Stimulated activated CD8-positive, alpha-beta memory T cell treated with anti-CD3 and anti-CD28 coated beads, Interleukin-4, amount 100 ng/mL, for 1 hour (primary cell): ENCODE measurements at places on chromosomes 1 and 21.

- no peak for DNase-seq
Observed at GRCh38 chr1:117886101-117886795, 43.2 kb downstream of the GDAP2 start.

DNA sequence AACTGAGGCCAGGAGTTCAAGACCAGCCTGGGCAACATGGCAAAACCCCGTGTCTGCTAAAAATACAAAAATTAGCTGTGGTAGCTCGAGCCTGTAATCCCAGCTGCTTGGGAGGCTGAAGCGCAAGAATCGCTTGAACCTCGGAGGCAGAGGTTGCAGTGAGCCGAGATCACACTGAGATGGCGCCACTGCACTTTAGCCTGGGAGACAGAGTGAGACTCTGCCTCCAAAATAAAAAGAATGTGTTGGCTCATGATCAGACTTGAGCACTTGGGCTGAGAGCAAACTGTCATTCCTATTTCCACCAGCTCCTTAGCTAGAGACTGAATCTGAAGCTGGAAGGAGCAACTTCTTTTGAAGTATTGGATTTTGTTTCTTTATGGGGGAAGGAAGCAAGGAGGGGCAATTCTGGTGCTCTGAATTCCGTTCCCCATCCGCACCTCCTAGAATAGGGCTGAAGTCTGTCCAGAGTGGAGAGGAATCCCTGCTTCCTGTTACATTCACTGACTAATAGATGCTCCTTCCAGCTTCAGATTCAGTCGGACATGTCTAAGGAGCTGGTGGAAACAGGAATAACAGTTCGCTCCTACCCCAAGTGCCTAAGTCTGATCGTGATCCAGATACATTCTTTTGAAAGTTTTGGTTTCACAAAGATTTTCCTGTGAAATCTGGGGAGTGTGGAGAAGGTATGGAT is 3.8 kb downstream of the ZNF672 start:
- DNase-seq, result no peak

DNA sequence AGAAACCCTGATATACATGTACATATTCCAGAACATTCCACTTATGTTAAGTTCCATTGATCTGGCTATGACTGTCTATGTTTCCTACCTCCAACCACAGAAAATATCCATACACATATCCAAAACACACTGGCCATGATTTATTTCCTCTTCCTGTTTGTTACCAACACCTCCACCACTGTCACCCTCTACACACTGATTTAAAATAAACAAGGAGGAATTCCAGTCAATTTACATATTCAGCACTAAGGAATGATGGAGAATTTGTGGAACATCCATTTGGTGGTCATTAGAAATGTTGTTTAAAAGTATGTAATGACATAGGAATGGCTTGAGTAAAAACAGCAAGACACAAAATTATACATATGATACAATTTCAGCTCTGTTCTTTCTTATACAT is 5.5 kb upstream of the STX6 start:
- DNase-seq, result no peak

GRCh38 chr21:26877018-26877417 is 31.8 kb upstream of the ADAMTS1 start:
- DNase-seq, result no peak

DNA sequence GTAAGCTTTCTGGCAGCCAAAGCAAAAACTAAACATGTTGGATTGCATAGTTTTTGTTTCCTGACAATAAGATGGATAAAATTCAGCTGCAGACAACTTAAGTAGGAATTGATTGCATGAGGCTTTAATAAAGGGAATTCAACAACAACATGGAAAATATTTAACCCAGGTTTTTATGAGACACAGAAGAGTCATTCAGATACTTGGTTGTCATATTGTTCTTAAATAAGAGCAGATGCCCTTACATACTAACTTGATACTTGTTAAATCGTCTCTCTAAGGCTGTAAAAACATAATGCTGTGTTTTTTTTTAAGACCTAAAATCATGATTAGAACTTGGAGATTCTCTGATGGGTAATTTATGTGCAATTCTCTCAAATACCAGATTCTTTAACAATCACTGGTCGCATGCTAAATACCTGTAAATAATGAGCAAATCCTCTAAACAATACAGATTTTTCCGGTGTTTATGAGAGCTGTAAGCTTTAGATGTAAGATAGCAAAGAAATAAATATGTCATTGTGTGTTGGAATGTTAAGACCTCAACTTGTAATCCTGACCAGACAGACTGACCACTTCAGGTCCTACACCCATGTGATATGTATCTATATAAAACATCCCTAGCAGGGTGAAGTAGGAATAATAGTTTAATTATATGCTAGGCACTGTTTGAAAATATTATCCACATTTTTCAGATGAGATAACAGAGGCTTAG is 37.8 kb upstream of the CD34 start:
- no peak for DNase-seq

- no peak for DNase-seq
Observed at GRCh38 chr1:214551436-214552173, at the start of gene PTPN14. PTPN14 (minus strand) TSS chr1:214551602; CDS start chr1:214464803, 86,799 bp downstream.

DNA sequence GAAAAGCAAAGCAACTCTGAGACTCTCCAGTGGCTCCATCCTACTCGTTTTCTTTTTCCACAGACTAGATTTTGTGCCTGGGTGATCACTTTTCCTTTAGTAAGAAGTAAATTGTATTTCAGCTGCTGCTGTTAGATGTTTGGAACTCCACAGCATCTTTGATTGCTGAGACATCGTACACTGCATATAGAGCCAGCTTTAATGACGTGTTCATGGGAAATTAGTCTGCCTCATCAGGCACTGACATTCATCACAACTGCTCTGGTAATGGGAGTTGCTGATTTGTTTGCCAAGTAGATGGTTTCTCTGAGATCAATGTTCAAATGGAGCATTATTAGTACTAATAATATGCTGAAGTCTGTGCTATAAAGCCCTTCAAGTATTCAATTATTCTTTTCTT is 573.8 kb upstream of the NR5A2 start:
- DNase-seq, result no peak

DNA sequence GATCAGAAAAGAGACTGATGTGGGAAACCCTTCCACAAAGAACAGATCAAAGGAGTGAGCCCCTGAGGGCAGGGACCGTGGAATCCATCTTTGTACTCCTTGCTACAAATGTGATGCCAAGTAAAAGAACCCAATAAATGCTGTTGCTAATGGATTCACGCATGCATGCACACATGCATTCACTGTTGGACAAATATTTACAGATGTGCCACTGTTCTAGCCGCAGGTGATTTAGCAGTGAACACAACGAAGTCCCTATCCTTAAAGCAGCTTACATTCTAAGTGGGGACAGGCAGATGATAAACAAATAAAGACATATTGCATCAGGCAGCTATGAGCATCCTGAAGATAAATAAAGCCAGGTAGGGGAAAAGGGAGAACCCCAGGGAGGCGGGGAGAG is 67.8 kb downstream of the ITPKB start:
- no peak for DNase-seq

DNA sequence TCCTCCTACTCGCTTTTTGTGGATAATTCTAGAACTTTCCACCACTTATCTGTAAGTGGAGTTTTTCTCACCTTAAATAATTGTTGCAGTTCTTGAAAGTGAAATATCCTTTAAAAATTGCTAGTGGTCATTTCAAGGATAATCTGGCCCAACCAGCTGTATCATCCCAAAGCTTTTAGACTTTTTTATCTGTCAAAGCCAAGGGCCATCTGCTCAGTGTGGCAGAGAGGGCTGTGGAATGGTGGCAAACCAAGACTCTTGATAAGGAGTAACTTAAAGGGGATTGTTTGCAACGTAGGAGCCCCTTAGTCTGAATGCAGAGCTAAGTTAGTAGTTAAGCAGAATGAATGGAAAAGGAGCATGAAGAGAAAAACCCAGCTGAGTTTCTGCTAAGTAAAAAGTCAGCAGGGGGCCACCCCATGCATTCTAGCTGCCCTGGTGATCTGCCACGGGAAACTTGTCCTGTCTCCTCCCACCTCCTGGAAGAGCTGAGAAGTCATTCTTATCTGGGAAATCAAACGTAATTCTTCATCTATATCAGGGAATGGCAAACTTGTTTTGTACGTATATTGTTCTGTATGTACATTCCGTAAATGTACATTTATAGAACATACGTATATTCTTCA is 169.3 kb downstream of the PRDM2 start:
- DNase-seq, result no peak

DNA sequence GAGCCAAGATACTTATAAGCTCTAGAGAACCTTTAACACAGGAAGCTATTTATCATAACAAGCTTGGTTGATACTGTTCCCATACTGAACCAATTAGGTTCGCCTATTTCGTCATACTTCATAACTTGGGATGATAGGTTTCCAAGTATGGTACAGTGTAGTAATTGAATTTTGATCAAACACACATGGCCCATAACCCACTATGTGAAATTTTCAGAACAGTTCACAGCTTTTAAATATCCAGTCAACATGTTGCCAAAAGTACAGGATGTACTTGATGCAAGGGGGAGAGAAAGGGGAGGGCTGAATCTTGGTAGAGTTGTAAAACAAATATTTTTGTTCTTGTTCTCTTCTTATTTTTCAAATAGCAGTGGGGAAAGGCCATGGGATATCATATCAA is 86.6 kb downstream of the TM2D1 start:
- no peak for DNase-seq

- DNase-seq, result no peak
Observed at GRCh38 chr1:3066250-3066711, 2.7 kb upstream of the PRDM16 start.

- DNase-seq, result no peak
Observed at GRCh38 chr1:61387829-61388228, 305.5 kb downstream of the NFIA start.

- no peak for DNase-seq
Observed at GRCh38 chr1:1833916-1834325, 55.7 kb upstream of the NADK start.

DNA sequence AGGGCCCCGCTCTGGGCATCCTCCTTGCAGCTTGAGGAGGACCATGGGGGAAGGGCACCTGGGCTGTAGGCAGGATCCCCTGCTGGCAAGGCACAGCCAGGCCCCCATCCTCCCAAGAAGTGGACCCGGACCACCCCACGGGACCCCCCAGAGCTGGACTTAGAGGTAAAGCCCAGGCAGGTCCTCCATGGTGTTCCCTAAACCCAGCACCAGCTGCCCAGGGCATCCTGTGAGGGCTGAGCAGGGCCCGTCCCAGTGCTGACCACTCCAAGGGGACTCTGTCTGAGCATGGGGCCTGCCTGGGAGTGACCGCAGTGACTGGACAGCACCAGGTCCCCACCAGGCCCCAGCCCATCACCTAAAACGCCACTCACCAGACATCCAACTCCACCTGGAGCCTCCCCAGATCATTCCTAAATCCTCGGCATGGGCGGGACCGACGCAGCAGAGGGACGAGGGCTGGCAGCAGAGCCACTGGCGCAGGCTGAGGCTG is 21.3 kb downstream of the COL6A2 start:
- no peak for DNase-seq

DNA sequence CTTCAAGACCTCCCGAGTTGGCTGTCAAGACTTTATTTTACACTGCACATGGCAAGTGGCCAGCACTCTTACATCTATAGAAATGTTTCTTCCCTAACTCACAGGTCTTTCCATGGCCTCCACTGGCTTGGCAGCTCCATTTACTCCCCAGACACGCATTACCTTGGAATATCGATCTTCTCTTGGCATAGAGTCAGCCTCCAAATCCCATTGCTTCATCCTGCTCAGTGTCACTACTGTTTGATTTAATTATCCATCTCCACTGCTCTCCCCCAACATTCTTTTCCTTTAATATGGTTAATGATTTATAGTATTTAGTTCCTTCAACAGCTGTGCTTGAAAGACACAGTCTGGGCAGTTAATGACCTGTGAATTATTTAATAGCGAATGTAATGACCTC is 241.2 kb upstream of the MAP1LC3C start:
- no peak for DNase-seq

- no peak for DNase-seq
Observed at GRCh38 chr1:109267743-109268300, 15.1 kb downstream of the PSRC1 start.

DNA sequence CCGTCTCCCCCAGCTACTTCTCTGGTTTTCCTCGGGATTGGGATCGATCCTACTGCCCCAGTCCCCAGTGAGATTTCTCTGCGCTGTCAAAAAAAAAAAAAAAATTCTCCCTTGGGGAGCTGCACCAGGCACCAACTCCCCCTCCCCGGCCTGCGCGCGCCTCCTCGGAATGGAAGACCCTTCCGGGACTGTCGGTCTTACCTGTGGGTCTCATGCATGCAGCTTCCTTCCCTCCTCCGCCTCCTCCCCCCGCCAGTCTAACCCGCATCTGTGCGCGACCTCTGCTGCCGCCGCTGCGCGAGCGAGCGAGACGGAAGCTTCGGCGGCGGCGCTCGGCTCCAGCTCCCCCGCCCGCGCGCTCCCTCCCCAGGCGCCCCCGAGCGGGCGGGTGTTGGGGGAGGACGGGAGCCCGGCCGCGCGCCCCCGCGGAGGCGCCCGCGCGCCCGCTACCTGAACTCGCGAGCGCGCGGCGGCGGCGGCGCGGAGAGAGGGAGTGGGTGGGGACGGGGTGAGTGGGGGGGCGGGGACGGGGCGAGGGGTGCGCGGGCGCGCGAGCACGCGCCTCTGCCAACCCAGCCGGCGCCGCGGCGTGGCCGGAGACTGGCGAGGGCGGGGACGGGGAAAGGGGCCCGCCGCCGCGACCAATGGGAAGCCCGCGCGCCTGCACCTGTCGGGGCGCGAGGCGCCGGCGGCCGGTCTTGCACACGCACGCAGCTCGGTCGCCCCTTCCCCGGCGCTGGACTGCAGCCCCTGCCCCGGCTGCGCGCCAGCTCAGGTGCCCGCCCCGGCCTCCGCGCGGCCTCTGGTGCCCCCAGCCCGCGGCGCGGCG is at the start of gene SUSD4:
Gene SUSD4, minus strand, starts transcription at position 321 of the 829 bp plus-strand sequence. CDS start 751 bp downstream, outside the sequence.
- peak; percentile 7 for DNase-seq

- DNase-seq, result no peak
Observed at GRCh38 chr1:241979071-241979470, 19.8 kb downstream of the MAP1LC3C start.

DNA sequence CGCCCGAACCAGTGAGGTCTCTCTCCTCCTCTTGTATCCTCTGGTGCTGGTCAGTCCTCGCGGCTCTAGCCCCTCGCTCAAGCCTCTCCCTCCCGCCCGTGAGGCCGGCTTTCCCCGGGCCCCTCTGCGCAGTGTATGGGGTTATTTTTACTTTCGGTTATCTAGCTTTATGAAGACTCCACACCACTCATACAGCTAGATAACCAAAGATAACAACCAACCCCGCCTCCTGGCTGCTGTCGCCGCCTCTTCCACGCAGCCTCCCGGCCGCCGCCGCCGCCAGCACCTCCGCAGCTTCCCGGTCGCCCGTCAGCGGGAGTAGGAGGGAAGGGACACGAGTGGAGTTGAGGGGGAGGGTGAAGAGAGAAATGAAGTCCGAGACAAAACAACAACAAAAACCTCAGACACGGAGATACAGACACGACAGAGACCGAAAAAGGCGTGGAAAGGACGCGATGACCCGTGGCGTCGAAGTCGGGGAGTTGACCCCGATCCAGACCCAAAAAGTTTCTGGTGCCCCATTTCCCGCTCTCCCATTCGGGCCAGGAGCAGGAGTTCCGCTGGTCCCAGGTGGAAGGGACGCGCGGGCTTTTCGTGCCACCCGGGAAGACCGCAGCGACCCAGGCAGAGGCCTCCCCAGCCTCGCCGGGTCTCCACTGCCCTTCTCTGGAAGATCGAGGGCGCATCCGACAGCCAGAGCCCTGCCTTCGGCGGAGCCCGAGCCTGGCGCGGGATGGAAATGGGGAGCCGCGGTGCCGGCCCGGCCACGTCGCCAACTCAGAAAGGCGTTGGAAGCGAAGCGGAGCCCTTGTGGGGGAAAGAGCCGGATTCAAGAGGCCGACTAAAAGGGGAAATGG is 51.4 kb downstream of the RHBG start:
- DNase-seq, result no peak
